ENCODE measurements at places on chromosomes 13 and 19.

DNA sequence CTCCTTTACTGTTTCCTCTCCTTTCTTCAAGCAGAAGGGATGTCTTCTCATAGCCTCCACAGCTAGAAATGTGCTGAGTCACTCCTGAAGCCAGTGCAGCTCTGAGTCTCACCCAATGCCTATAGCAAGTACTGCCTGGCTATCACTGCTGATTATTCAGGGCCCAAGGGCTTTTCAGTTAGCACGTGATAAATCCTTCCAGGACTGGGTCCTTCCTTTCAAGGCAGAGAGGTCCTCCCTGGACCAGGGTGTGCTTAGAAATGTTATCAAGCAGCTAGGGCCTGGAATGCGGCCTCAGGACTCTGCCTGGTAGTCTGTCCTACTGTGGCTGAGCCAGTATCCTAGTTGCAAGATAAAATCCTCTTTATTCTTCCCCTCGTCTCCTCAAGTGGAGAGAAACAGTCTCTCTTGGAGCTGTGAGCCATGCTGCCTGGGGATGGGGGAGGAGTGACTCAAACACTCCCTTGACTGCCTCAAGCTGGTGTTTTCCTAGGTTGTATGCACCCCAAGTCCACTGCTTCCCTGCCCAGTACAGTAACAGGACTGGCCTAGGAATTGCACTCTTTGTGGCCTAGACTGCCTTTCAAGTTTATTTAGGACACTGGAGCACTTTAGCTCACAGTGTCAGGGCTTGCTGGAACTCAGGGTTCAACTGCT lies 198.7 kb upstream of the SERP2 start:
- DNase-seq: peak; percentile 48

- no peak for DNase-seq
Measured at GRCh38 chr13:35484384-35484783, 7.9 kb upstream of the MAB21L1 start.

DNA sequence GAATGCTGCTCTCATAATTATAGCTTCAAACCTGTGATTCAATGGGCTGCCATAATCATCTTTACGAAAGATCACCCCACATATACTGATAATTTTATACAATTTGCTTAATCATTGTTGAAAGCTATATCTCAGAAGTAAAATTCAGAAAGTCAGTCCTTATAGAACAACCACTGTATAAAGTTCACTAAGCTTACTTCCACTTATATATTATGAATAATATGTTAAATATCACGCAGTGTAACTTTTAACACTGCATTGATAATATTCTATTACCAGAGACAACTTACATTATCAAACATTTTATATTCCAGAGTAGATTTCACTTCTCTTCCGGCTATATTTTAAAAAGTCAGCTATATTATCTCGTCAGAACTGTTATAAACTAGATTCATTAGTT lies 550.1 kb upstream of the PCDH20 start:
- DNase-seq: no peak

DNA sequence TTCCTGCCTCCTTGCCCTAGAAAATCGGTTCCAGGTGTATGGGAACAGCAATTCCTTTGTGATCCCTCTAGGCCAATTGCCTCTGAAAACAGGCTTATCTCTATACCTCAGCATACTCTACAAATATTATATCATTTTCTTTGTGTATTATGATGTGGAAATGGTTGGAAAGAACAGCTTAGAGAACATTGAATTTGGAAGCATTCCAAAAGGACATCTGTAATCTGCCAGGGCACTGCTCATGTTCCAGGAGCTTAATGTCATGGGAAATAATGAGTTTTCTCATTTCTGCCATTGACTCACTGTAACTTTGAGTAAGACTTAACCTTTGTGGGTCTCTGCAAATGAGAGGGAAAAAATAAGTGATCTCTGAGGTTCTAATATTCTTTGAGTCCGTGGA lies 147.3 kb downstream of the UFM1 start:
- no peak for DNase-seq
